ENCODE measurements at places on chromosomes 7 and 10. TPM values are rescaled to one million over a fixed set of nuclear protein-coding genes. Genes with fewer than 3 reads are reported as not detected.

DNA sequence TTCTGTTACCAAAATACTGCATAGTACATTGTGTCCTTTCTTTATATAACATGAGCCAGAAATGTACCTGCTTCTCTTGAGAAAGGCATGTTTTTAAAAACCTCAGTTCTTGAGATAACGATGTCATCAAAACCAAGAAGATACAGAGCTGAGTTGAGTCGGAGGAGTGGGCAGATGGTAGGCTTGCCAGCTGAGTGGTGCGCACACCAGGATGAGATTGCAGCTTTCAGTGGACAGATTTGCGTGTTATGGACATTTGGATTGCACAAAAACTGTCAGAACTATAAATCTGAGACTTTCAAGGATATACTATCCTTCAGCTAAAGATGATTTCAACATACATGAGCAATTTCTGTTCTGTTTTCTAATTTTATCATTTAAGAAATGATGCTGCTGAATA lies 25.0 kb downstream of the PRKAR2B start:
- no peak for DNase-seq

SYNPO2L gene
- total RNA-seq = not detected

- DNase-seq = no peak
Measured at GRCh38 chr10:2893158-2893845, 174.0 kb upstream of the PFKP start.

DNA sequence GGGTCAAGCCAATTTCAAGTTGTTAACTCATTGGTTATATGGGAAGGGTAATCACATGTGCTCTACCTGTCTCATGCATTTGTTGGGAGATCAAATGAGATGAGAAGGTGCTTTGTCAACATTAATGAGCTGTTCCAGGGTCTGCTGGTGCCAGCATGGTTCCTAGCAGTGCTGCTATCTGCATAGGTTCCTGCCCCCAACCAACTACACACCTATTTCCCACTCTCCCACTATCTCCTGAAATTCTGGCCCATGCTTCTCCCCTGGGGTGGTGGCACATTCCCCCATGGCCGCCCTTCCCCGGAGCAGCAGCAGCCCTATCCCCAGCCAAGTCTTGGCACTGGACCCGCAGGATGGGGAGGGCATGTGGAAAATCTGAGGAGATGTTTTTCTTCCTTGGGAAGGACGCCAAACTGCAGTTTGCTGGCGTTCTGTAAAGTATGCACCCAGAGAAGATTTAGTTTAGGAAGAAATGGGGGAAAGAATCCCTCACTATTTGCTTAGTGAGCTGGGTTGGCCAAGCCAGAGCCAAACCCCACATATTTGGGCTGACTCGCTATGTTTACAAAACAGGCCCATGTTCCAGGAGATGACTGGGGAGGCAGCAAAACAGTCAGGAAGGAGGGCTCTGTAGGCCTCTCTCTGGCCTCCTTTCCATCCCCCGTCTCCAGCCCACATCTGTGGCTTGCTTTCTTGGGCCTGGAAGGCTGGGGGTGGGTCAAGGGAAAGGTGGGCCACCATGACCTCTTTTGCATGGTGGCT lies 42.5 kb downstream of the PPP1R3C start:
- peak; percentile 36 for DNase-seq

DNA sequence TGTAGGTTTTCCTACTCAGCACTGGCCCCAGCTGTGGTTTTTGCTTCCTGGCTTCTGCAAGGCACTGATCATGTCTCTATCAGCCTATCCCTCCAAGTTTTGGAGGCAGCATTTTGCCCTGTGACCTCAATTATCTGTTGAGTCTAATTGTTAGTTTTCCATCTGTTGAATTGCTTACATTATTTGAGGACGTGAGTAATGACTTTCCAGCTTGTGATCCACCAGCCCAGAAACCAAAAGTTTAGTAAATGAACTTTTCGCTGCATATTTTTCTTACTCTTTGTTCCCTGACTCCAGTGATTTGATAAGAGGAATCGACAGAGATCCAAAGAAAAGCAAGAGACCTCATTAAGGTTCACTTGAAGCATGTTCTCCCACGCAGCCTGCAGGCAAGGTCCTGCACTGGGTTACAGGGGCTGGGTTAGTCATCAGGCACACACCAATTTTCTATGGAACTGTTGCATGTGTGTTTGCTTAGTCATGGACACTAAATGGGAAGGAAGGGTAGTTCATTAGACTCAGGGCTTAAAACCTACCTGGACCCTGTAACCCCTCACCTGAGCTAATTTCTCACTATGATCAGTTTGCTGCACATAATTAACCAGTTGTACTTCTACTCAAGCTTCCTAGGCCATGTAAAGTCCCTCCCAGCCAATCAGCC lies 57.2 kb downstream of the AKR1E2 start:
- no peak for DNase-seq

ASB10 gene
- total RNA-seq = not detected

- DNase-seq = no peak
Measured at GRCh38 chr7:126450269-126450671, 802.5 kb downstream of the GRM8 start.

ETV1 gene
- 4.3 TPM for total RNA-seq

PRKCQ gene
- 0.94 TPM for total RNA-seq

GRCh38 chr10:78139341-78139740 lies 105.7 kb downstream of the RPS24 start:
- no peak for DNase-seq

GDF2 gene
- total RNA-seq = not detected

DNA sequence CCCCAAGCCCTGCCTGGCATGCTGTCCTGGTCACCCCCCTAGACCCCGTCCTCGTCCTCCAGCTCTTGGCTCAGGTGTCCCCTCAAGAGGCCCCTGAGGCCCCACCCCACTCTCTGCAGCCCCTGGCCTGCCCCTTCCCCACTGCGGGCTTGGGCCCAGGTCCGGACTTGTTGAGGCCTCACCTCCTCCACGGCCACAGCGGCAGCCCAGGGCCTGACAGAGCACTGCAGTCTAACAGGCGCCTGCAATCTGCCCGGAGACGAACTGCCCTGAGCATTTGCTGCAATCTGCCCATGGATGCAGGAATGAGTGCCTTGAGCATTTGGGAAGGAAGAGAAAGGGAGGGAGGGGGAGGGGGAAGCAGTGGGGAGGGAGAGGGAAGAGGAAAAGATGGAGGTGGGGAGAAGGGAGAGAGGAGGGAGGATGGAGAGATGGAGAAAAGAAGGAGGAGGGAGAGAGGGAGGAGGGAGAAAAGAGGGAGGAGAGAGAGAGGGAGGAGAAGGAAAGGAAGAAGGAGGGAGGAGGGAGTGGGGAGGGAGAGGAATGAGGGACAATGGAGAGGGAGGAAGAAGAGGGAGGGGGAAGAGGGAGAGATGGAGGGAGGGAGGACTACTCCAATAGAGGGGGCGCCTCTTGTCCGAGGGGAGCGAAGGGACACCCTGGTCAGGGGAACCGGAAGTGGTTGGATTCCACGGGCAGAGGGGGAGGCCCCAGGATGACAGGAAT lies 73.9 kb downstream of the PDGFA start:
- no peak for DNase-seq

DNA sequence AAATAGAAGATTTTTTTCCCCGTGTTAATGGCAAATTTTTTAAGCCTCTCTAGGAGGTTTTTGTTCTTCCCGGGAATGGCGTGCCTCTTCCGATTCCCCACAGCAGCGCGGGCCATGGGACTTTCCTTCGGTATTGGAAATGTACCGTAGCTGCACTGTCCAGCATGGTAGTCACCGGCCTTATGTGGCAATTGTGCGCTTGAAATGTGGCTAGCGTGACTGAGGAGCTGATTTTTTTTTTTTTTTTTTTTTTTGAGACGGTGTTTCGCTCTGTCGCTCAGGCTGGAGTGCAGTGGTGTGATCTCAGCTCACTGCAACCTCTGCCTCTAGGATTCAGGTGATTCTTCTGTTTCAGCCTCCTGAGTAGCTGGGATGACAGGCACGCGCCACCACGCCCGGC lies 938 bp upstream of the TCTN3 start:
- DNase-seq = no peak

DNA sequence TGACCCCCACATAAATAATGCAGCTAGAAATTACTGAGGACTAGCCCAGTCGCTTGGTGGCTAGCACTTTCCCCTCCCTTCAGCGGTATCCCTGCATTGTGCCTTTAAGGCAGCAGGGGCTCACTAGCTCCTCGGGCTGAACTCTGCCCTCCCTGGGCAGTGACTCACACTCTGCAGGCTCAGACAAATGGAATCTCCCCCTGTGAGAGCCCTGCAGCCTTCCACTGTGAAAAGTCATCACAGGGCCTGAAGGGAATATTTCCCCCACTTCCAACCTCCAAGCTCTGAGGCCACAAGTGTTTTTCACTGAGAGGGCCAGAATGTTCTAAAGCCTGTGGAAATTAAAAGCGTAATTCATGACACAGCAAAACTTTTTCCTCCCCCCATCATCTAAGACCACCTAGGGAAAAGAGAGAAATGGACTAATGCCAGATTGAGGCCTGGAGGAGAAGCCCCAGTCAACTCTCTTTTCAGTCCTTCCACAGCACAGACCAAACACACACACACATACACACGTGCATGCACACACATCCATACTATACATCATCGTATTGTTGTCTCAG lies 93.6 kb upstream of the COL1A2 start:
- DNase-seq = peak; percentile 51

DNA sequence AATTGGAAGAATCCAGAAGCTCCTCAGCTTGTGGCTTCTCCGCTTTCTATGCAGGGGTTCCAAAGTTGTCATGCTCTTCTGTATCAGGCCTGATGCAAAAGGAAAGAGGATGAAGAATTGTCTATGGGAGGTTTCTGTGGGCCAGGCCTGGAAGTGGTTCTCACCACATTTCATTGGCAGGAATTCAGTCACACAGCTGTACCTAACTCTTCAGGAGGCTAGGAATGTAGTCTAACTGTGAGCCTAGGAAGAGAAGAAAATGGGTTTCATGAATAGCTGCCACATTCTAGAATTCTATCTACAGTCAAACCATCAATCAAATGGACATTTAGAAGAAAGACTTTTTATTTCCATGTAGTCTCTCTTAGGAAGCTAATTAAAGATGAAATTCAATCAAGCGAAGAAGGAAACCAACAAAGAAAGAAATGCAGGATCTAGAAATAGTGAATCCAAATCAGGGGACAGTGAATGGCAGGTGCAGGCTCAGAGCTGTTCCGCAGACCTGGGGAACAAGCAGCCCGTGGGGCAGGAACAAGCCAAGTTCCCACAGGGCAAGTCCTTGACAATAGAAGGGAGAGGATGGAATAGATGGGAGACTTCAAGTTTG lies 25.4 kb upstream of the USP6NL start:
- no peak for DNase-seq

DNA sequence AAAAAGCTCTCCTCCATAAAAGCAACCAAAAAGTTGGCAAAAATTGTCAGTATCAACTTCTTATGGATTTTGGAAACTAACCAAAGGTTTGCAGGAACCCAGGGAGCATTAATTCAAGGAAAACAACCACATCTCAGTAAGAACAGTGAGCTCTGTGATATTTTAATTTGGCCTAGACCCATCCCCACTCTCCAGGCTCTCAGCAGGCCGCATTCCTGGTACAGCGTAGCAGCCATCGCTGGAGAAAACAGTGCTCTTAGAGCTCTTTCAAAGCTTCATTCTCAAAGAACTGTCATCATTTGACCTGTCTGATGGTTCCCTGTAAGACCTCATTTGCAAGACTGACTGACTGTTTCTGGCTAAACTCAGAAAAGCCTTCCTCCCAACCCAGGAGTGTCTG lies 81.9 kb downstream of the NUDCD3 start:
- no peak for DNase-seq

GRCh38 chr7:47942132-47942531 lies 6.1 kb downstream of the PKD1L1 start:
- no peak for DNase-seq

DNA sequence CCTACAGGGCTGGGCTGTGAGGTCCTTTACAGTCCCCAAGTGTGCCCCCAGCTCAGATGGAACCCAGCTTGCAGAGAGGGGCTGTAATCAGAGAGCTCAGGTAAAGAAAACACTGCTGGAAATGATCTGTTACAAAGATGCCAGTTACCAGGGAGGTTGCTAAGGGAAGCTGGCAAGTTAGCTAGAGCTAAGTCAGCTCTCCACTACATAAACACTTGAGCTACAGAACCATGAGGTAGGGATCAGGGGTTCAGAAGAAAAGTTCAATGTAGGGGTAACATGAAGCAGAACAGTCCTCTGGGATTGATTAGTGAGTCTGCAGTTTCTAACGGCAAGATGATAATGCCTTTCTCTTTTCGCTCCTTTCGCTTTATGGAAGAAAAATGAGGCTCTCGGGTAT lies 53.1 kb upstream of the TM9SF3 start:
- DNase-seq = no peak

RAB19 gene
- 22.7 TPM for total RNA-seq

NANOS1 gene
- total RNA-seq = 0.30 TPM
